Right renal cortex interstitium (tissue), 3 donors: ENCODE measurements at places on chromosomes 2 and 18. TPM values are rescaled to one million over a fixed set of nuclear protein-coding genes. Genes with fewer than 3 reads are reported as not detected.

DNA sequence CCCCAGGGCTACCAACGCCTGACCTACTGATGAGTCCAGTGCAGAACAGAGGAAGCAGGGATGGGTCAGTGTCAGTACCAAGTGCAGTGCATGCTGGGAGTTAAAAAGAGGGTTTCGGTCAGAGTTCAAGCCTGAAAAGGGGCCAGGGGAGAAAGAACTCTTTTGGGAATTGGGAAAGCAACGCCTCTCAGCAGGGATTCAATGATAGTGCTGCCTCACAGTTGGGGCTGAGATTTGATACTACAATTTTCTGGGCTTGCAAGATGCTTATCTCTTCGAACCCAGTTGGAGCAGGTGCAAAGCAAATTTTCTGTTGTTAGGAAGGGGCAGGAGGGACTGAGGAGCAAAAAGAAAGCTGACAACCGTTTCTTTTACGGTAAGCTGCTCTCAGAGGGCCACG is 82.6 kb downstream of the CERKL start:
- no peak for DNase-seq

GRCh38 chr18:34710934-34711333 is 836 bp downstream of the DTNA start:
- no peak for DNase-seq

Gene POTEI
- polyA plus RNA-seq = not detected

GRCh38 chr2:30923623-30924022 is 116.4 kb upstream of the CAPN13 start:
- DNase-seq = no peak

Gene TEKT4
- polyA plus RNA-seq = 0.11 TPM

GRCh38 chr2:64219149-64219548 is 74.9 kb upstream of the PELI1 start:
- DNase-seq = no peak

DNA sequence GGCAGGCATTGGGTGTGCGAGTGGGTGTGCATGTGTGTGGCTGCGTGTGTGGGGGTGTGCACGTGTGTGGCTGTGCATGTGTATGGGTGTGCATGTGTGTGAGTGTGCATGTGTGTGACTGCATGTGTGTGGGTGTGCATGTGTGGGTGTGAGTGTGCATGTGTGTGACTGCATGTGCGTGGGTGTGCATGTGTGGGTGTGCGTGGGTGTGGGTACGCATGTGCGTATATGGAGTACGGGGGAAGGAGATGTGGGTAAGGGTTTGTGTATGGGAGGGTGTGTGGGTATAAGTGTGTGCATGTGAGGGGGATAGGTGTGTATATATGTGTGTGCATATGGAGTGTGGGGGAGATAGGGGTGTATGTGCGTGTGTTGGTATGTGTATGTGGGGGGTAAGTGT is 136.4 kb downstream of the FAM210A start:
- DNase-seq = no peak

Gene ERBB4
- 45.5 TPM for polyA plus RNA-seq

Gene PLB1
- 1.4 TPM for polyA plus RNA-seq

DNA sequence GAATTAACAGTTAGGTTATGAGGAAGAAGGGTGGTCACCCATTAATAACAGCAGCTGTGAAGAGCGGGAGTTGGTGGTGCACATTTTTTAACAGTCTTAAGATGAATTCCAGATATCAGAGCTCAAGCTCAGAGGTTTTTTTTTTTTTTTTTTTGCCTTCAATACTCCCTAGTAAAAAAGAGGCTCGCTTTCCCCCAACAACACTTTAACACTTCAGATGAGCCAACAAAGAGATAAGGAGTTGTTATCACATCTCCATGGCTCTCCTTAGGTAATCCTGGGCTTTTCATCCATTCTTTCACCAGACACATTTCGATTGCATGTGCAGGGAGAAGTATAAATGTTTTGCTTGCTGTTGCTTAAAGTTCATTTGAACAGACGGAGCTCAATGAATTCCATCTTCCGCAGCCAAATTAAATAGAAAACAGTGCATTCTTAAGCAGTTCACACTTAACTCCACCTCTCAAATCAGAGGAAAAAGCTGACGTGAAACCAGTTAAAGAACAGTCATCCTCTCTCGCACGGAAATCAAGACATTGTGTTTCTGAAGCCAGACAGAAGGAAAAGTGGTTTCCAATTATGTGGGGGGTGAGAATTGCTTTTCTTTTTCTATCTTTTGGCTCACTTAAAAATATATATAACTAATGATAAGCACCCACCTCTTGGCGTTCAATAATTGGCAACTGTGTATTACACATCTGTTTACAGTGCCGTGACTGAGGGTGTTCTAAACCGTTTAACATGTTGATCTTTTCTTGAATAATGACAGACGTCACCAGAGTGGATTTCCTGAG is 118.2 kb downstream of the ZNF521 start:
- no peak for DNase-seq

DNA sequence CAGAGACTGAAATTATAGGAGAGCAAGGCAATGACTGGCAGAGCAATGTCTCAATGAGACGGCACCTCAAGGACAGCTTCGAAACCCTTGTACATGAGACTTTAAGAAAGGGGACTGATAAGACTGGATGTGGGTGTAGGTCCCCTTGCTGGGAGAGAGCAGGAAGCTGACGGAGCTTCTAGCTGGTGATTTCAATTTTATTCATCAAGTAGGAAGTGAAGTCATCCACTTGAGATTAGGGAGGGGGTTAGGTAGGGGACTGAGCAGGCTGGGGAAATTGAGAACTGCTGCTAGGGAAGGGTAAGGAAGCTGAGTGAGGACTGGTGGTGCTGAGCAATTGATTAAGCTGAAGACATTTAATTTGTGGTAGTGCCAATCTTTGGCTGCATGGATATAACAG is 99.5 kb upstream of the ITGB6 start:
- no peak for DNase-seq

GRCh38 chr2:240557101-240557751 is 562 bp downstream of the ANKMY1 start:
- DNase-seq = no peak

- no peak for DNase-seq
These were observed 21.6 kb upstream of the AGFG1 start for GRCh38 chr2:227450311-227450841.

- DNase-seq = no peak
These were observed 4.8 kb upstream of the PDIA6 start for GRCh38 chr2:10817413-10817812.

DNA sequence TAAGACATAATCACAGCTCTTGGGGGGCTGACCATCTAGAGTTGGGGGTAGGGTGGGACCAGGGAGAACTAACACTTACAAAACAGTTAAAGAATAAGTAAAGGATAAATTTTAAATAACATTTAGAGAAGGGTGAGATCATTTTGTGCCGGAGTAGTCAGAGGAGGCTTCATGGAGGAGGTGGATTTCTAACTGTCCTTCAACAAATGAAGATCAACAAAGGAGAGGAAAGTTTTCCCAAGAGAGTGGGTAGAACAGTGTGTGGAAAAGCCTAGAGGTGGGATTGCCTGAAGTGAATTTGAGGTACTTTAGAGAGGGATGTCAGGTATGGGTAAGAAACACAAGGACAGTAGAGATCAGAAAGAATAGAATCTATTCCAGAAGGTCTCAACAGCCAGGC is 7.3 kb downstream of the PROKR1 start:
- DNase-seq = no peak

Gene EVA1A
- polyA plus RNA-seq = 12.3 TPM

GRCh38 chr2:178450524-178450773 is 526 bp downstream of the PRKRA start:
- no peak for DNase-seq

DNA sequence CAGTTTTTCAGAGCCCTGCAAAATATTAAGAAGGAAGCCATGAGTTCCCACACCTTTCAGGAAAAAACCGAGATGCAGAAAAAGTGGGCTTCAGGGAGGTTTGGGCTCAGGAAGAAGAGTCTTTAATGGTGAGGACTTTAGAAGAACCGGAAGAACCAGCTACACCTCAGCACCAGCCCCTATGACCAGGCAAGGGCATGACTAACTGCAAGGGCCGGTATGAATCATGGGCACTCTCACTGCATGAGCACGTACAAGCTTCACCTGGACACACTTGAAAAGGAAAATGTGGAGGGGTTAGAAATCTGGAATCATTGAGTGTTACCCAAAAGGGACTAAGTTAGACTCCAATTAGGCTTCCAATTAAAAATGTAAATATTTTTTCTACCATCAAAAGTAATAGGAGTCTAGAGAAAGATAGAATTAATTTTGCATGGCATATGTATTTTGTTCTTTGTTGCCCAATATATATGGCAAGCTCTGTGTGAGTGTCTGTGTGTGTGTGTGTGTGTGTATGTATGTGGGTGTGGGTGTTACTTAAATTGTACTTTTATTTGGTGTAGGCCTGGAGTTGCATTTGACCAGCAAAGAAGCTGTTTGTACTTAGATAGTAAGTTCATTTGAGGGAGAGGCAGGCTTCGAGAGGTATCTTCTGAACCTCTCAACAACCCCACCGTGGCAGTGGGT is 66.5 kb upstream of the THUMPD2 start:
- DNase-seq = no peak

Gene HMSD
- 0.78 TPM for polyA plus RNA-seq

- DNase-seq = no peak
These were observed 411.4 kb downstream of the TSN start for GRCh38 chr2:122166820-122167219.

DNA sequence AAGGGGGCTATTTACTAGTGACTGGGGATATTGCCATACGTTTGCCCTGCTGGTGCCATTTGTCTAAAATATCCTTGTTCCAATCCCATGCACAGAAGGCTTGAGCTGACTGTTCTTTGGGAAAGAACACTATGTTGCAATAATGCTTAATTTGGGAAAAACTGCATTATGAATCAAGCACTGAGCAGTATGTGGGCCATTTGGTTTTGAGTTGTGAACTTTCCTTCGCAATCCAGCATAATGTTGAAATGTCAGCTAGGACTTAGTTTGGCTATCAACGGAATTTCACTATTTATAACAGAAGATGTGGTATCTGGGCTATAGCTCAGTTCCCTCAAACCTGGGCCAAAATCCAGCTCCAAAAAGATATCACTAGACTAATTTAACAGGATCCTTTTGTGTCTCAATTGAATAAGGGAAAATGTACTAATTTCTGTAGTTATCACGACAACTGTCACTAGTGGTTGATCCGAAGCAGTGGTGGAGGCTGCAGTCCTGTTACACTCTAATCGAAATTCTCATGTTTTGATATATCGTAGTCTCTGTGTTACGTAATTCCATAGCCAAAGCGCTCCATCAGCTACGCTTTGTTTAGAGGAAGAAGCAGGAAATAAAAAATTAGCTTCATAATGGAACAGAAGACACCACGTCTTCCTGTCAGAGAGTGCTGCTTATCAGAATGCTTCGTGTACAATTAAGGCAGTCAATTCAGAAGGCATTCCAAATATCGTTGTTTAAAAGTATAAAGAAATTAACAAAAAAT is 686.8 kb upstream of the SALL3 start:
- no peak for DNase-seq

Gene B4GALT6
- 18.5 TPM for polyA plus RNA-seq

GRCh38 chr18:2935438-2936192 is 77.3 kb downstream of the LPIN2 start:
- no peak for DNase-seq

Gene TCF7L1
- polyA plus RNA-seq = 42.9 TPM

GRCh38 chr2:159152128-159152778 is 134.2 kb downstream of the WDSUB1 start:
- no peak for DNase-seq

DNA sequence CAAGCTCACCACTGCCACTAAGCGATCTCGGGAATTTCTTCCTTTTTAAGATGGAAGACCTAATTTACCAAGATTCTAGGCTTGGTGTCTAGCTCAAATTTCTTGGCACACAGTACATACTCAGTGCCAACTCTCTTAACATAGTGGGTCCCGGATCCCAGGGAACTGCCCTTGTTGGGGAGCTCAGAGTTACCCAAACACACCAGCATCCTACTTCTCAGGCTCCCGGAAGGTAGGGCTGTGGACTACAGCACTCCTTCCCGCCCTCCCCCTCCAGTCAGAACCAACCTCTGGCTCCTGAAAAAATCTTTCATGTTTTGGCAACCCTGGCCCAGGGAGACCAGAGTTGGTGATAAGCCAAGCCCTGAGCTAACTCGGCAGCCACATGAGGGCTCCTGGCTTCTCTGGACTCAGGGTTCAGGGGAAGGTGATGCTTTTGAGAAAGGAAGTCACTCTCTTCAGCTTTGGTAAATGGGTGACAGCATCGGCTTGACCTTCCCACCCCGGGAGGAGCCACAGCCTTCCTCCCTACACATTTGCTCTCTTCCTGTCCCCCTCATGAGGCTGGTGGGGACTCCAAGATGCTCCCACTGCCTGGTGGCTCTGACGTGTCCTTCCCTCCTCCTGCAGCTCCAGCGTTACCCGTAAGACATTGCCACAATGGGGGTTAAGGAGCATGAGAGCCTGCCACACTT is 8.8 kb downstream of the ODC1 start:
- no peak for DNase-seq

Gene CYP27C1
- 7.1 TPM for polyA plus RNA-seq

GRCh38 chr2:233816771-233817170 is 37.6 kb downstream of the HJURP start:
- no peak for DNase-seq

GRCh38 chr18:7037470-7037869 is 80.1 kb downstream of the LAMA1 start:
- no peak for DNase-seq

Gene PIGN
- polyA plus RNA-seq = 30.4 TPM

Gene TM4SF20
- 0.15 TPM for polyA plus RNA-seq

Gene ALK
- 0.29 TPM for polyA plus RNA-seq

DNA sequence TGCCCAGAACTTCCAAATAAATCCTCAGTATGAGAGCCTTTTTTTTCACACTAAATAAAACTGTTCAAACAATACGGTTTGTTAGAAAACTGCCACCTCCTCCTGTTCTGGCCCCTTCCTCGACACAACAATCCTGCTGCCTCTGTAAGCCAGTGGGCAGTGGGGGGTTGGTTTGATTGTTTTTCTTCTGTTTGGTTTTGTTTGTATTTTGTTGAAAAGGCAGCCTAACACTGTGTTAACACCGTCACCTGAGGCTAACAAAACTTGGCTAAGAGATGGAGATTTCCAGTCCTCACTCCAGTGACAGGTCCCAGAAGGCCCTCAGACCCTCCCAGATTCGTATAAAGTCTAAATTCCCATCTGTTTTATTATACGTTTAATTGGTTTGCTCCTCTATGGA is 402.1 kb downstream of the ZNF521 start:
- DNase-seq = no peak

- no peak for DNase-seq
These were observed 27.7 kb upstream of the ZNF638 start for GRCh38 chr2:71303849-71304248.

DNA sequence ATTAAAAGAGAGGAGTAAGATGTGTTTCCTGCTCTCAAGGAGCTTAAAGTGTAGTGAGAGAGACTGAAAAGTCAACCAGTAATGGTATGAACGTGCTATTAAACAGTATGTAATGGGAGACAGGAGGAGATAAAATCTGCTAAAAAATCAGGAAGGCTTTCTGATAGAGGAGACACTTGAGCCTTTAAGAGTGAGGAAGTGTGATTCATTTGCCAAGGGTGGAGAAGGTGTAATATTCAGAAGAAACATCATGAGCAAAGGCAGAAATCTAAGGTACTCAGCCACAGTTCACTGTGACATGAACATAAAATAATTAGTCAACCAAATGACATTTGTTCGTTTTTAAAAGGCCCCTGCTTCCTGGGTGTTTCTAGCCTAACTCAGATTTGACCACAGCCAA is 137.8 kb upstream of the SKOR2 start:
- no peak for DNase-seq

Gene TRABD2A
- polyA plus RNA-seq = 0.46 TPM

Gene EPHA4
- polyA plus RNA-seq = 54.9 TPM

- no peak for DNase-seq
These were observed 353.8 kb downstream of the RND3 start for GRCh38 chr2:150133623-150134022.
